B cell (primary cell): ENCODE measurements at places on chromosomes 1 and 21. TPM values are rescaled to one million over a fixed set of nuclear protein-coding genes. Genes with fewer than 3 reads are reported as not detected.

GRCh38 chr1:59453297-59453968, 156.5 kb downstream of the FGGY start:
- DNase-seq = peak; percentile 13
- no peak overlapping the region for H3K4me3 ChIP-seq
- H3K36me3 ChIP-seq = peaks cover 3% of the 10 kb centered on the region
- H3K27me3 ChIP-seq = no peaks in the 10 kb centered on the region
- H3K4me1 ChIP-seq = peaks cover 7% of the 10 kb centered on the region
- no peak overlapping the region for H3K27ac ChIP-seq

The CLDN17 gene
- not detected in 2 replicates for total RNA-seq

- no peaks in the 10 kb centered on the region for H3K36me3 ChIP-seq
- DNase-seq = no peak
- H3K4me3 ChIP-seq = no peak overlapping the region
- H3K4me1 ChIP-seq = peaks cover 3% of the 10 kb centered on the region
Measured at GRCh38 chr1:175075572-175076568, 8.2 kb downstream of the TNN start.

The OR2M5 gene
- total RNA-seq = not detected in 2 replicates

- H3K36me3 ChIP-seq = no peaks in the 10 kb centered on the region
- DNase-seq = no peak
- H3K27me3 ChIP-seq = no peaks in the 10 kb centered on the region
- no peak overlapping the region for H3K27ac ChIP-seq
Measured at GRCh38 chr1:59477286-59477685, 180.4 kb downstream of the FGGY start.

The WARS2 gene
- 14.3 and 17.8 TPM in 2 replicates for total RNA-seq

DNA sequence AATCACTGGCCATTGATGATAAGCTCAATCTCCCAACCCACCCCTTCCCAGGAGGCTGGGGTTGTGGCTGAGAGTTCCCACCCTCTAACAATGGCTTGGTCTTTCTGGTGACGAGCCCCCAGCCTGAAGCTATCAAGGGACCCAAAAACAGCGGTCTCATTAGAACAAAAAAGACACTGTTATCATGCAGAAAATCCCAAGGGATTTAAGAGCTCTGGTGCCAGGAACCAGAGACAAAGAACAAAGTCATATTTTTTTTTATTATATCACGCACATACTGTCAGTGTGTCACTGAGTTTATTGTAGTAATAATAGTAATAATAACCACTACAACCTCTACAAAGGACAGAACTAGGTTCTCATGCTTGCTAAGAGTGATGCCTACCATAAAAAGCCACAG, 43.9 kb downstream of the CCDC185 start:
- no peak overlapping the region for H3K27ac ChIP-seq
- no peak overlapping the region for H3K4me3 ChIP-seq
- no peaks in the 10 kb centered on the region for H3K4me1 ChIP-seq
- peak; percentile 5 for DNase-seq
- no peaks in the 10 kb centered on the region for H3K27me3 ChIP-seq

GRCh38 chr1:66375125-66375524, 158.8 kb upstream of the SGIP1 start:
- no peaks in the 10 kb centered on the region for H3K27me3 ChIP-seq
- peak overlapping the region; percentile 90 for H3K27ac ChIP-seq
- peaks cover 38% of the 10 kb centered on the region for H3K36me3 ChIP-seq
- peaks cover 86% of the 10 kb centered on the region for H3K4me1 ChIP-seq

The CYP4A11 gene
- total RNA-seq = not detected in 2 replicates

DNA sequence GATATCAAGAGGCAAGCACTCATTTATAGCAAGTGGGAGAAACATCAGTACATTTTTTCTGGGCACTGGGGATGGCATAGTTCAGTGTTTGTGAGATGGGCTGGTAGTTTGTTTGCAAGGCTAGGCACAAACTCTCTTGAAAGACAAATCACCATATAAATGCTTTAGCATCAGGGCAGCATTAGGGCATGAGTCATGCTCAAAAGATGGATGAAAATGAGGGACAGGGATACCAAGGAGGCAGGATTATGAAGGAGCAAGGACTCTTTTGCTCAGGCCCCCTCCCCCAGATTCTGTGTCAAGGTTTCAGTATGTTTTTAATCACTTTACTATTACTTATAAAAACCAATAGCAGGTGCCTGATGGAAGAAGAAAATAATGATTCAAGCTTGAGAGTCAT, 43.9 kb upstream of the CAMK1G start:
- H3K4me3 ChIP-seq = no peak overlapping the region
- H3K27me3 ChIP-seq = peaks cover 4% of the 10 kb centered on the region
- no peaks in the 10 kb centered on the region for H3K36me3 ChIP-seq
- DNase-seq = no peak

GRCh38 chr1:79976287-79976686, 969.8 kb upstream of the ADGRL4 start:
- no peaks in the 10 kb centered on the region for H3K27me3 ChIP-seq
- H3K4me1 ChIP-seq = no peaks in the 10 kb centered on the region
- H3K27ac ChIP-seq = no peak overlapping the region
- H3K4me3 ChIP-seq = no peak overlapping the region
- no peak for DNase-seq

The HHIPL2 gene
- 0.99 and 1.3 TPM in 2 replicates for total RNA-seq

The HJV gene
- not detected in 2 replicates for total RNA-seq

The IFT25 gene
- total RNA-seq = 45.7 and 48.1 TPM in 2 replicates

The NBPF10 gene
- 12.6 and 13.4 TPM in 2 replicates for total RNA-seq

DNA sequence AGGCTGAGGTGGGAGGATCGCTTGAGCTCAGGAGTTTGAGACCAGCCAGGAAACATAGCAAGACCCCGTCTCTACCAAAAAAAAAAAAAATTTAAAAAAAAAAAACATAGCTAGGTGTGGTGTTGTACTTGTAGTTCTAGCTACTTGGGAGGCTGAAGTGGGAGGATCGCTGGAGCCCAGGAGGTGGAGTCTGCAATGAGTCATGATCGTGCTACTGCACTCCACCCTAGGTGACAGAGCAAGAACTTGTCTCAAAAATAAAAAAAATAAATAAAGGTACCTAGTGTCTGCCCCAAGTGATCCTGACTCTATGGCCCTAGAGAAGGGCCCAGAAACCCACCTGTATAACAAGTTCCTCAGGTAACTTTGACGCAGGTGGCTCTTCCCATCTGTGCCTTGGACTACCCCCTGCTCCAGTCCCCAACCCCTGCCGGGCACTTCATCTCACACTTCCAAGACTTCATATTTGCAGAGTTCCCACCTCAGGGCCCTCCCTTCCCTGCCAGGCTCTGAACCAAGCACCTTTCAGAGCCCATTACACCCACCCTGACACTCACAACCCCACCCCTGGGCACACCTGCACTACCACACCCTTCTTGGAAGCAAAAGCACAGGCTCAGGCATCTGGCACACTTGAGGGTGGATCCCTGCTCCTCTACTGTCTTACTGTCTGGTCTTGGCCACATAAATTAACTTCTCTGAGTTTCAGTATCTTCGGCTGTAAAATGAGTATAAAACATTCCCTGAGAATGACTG, 80.2 kb upstream of the KLHDC7A start:
- no peak overlapping the region for H3K4me3 ChIP-seq
- peaks cover under 1% of the 10 kb centered on the region for H3K27me3 ChIP-seq
- H3K27ac ChIP-seq = no peak overlapping the region
- H3K4me1 ChIP-seq = no peaks in the 10 kb centered on the region
- DNase-seq = no peak

DNA sequence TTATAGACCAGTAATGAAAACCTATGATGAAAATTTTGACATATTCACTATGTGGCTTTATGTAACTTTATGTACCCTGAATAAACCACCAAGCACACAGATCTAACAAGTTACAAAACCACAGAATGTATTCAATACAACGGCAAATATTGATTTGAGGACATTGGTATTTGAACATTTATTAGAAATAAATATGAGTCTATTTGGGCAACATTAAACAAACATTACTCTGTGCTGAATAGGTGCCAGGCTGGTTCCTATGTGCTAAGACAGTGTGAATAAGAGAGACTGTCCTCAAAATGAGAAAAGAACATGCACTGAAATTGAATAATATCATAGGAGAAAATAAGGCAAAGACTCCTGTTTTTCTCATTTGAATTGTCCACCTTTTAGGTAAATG, 1341.2 kb downstream of the PLA2G4A start:
- no peak overlapping the region for H3K27ac ChIP-seq
- H3K4me3 ChIP-seq = no peak overlapping the region
- no peaks in the 10 kb centered on the region for H3K36me3 ChIP-seq

The BGLAP gene
- 7.4 and 8.3 TPM in 2 replicates for total RNA-seq
